ENCODE measurements at places on chromosomes 2 and 18. TPM values are rescaled to one million over a fixed set of nuclear protein-coding genes. Genes with fewer than 3 reads are reported as not detected.
A peak's percentile ranks its signal among the peaks of the same experiment; 100 is the strongest.

DNA sequence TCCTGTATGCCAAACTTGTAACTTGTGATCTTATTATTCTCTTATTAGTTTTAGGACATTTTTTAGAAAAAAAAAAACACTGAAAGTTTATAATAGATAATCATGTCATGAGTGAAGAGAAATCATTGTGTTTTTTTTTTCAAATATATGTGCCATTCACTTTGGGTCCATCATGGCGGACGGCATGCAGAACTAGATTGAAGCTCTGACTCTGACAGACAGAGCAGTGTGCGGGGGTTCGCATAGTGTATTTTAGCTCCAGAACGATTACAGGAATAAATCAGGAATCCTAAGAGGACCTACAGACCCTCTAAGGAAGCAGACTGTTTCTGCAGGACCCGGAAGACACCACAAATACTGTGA is 484.4 kb upstream of the REG3G start:
- H3K36me3 ChIP-seq = no peaks in the 10 kb centered on the region
- H3K4me1 ChIP-seq = no peaks in the 10 kb centered on the region
- H3K27me3 ChIP-seq = no peaks in the 10 kb centered on the region
- no peak for DNase-seq

GRCh38 chr2:170313992-170314348 is 136.0 kb downstream of the MYO3B start:
- no peaks in the 10 kb centered on the region for H3K27me3 ChIP-seq
- DNase-seq = no peak
- no peak overlapping the region for H3K4me3 ChIP-seq
- H3K27ac ChIP-seq = no peak overlapping the region
- no peaks in the 10 kb centered on the region for H3K36me3 ChIP-seq

- no peak for DNase-seq
- no peak overlapping the region for H3K4me3 ChIP-seq
- no peaks in the 10 kb centered on the region for H3K4me1 ChIP-seq
- no peaks in the 10 kb centered on the region for H3K27me3 ChIP-seq
- H3K36me3 ChIP-seq = no peaks in the 10 kb centered on the region
Measured at GRCh38 chr2:184971546-184972068, 373.3 kb downstream of the ZNF804A start.

- H3K4me1 ChIP-seq = peaks cover 38% of the 10 kb centered on the region
- no peaks in the 10 kb centered on the region for H3K36me3 ChIP-seq
- peak within 1 kb of the TSS; percentile 50 for H3K4me3 ChIP-seq
Measured at GRCh38 chr2:132669908-132670495, at the start of gene LYPD1. TSS of gene LYPD1 (minus strand) at chr2:132670205. CDS start at chr2:132669932, 273 bp downstream.

GNLY gene
- 1.1 TPM for polyA plus RNA-seq

DNA sequence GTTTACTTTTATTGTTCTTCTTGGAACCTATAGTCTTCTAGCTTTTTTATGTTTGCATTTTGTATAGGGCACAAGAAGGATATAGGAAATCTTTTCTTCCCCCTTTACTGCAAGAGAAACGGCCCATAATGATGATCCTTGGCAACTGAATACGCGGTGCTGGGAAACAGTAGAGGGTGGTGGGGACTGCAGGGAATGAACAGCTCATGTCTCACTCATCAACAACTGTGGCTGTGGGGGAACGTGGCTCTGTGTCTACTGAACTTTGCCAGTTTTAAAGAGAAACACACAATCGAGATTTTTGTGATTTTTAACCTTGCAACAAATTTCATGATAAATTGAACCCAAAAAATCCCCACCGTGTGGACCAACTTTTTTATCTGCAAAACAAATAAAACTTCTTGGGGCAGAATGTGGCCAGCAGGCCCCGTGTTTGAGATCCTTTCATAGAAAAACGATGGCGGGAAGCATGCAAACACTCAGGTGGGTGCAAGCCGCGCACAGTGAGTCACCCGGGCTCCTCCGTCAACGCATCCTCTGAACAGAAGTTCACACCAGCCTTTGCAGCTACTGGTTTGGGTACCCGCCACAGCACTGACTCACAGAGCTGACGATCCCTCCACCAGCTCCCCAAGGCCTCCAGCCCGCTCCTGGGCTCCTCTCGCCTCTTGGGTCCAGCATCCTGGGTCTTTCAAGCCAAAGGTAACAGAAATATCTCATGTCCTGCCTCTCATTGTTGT is 149.3 kb downstream of the COL6A3 start:
- no peaks in the 10 kb centered on the region for H3K36me3 ChIP-seq
- H3K4me3 ChIP-seq = no peak overlapping the region
- H3K4me1 ChIP-seq = peaks cover 5% of the 10 kb centered on the region
- DNase-seq = no peak
- no peaks in the 10 kb centered on the region for H3K27me3 ChIP-seq
- H3K27ac ChIP-seq = no peak overlapping the region

GREB1L gene
- polyA plus RNA-seq = 0.15 TPM
